ENCODE measurements at places on chromosomes 1 and 21.

GRCh38 chr1:7250176-7250575, 464.9 kb downstream of the CAMTA1 start:
- DNase-seq, result no peak

DNA sequence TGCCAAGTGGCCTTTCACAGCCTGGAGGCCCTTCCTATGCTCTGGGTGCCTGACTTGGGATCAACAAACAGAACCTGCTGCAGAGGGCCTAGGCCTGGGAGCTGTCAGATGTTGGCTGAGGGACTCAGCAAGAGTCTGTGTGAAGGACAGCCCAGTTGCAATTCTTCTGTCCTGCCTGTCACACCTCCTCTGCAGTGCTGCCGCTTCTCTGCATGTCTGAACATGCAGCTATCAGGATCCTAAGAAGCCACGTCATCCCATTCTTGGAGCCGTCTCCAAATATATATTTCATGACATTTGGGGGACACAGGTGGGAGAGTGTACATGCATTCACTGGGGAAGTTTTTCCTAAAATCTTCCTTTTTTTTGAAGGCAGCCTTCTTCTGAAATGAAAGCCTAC, 8.6 kb downstream of the FCAMR start:
- DNase-seq, result no peak

GRCh38 chr1:100347009-100347966, 5.0 kb upstream of the CDC14A start:
- no peak for DNase-seq

DNA sequence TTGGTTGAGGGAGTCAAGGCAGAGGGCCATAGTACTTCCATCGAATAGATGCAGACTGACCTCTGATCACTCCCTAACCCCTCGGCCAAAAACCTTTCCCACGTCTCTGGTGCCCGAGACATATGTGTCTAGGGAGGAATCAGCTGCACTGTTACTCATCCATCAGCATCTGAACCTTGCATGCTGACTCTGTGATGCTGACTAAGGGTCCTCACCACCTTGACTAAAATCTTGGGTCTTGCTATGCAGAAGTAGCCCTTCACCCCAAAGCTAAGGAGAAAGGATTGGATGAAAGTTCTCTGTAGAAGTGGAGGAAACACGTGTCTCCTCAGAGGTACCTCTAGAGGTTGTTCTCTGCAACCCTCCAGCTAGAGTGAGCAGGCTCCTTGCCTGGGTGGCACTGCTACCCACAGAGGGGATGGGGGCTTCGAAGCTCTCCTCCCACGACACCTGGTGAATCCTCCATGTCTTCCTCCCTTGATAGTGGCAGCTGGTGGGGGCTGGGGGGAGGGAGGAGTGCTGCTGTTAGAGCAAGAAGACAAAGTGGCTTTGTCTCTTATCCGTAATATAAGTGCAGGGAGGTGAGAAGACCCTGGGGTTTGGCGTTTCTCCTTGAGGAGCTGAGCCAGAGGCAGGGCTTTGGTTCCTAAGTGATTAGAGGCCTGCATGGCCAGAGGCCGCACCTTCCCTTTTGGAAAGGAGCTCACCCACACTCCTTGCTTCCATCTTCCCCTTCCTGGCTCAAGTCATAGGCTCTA, 45.1 kb downstream of the ATP2B4 start:
- DNase-seq, result no peak

GRCh38 chr1:208562151-208562960, 318.2 kb upstream of the PLXNA2 start:
- DNase-seq, result no peak

- no peak for DNase-seq
Observed at GRCh38 chr21:36700971-36701755, 2.2 kb downstream of the SIM2 start.

GRCh38 chr1:83813576-83813975, 185.4 kb downstream of the TTLL7 start:
- no peak for DNase-seq

- no peak for DNase-seq
Observed at GRCh38 chr1:58157256-58157655, 389.3 kb downstream of the OMA1 start.

- DNase-seq, result no peak
Observed at GRCh38 chr1:109199710-109200109, 14.0 kb upstream of the SARS1 start.

GRCh38 chr1:145884675-145885074, 991 bp downstream of the ANKRD35 start:
- DNase-seq, result no peak

DNA sequence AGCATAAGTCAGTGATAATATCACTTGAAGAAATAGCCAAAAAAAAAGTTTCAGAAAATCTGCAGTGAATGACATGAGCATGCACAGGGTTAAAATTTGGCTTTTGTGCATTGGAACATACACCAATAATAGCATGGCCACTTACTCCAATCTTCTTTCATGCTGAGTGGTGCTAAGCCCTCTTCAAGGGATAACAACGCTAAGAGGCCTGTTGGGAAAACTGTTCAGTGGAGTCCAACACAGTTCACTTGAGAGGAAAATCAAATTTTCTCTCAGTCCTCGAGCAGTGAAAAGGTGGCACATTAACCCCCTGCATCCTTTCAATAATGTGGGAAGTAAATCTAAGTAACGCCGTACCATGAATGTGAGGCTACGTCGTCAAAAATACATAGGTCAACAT, 264.7 kb downstream of the SPATA17 start:
- no peak for DNase-seq

DNA sequence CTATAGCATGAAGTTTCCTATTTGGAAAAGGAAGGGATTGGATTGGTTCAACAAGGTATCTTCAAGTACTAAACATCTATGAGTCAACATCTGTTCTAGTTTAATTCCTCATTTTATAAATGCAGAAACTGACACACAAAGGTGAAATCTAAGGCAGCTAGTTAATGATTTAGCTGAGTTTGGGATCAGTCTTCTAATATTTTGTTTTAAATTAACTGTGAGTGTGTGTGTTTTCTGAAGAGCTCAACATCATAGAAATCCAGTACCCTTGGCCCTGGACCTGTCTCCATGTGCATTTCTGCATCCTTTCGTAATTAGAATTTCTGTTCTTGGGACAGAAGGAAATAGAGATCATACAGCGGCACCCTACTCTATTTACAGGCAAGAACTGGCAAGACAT, 105.9 kb downstream of the RGS2 start:
- no peak for DNase-seq

DNA sequence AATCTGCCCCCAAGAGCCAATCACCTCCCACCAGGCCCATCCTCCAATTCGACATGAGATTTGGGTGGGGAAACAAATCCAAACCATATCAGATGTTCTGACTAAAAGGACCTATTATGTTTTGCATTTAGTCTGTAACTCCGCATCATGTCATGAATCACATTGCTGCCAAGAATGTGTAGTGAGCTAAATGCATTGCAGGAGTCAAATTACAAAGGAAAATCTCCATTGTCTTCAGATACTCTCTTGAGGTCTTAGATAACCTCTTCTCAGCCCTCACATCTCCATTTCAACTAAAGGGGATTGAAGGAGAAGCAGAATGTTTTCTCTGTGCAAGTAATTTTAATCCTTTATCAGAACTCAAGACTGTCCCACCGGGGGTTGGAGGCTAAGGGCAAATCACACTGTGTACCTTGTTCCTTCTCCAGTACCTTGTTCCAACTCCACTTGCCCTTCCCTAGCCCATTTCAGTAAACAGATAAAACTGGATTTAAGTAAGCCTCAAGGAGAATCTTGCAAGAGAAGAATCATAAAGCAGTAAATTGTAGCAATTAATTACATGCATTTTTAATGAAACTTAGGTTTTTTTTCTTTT, 34.1 kb downstream of the EXTL2 start:
- no peak for DNase-seq

DNA sequence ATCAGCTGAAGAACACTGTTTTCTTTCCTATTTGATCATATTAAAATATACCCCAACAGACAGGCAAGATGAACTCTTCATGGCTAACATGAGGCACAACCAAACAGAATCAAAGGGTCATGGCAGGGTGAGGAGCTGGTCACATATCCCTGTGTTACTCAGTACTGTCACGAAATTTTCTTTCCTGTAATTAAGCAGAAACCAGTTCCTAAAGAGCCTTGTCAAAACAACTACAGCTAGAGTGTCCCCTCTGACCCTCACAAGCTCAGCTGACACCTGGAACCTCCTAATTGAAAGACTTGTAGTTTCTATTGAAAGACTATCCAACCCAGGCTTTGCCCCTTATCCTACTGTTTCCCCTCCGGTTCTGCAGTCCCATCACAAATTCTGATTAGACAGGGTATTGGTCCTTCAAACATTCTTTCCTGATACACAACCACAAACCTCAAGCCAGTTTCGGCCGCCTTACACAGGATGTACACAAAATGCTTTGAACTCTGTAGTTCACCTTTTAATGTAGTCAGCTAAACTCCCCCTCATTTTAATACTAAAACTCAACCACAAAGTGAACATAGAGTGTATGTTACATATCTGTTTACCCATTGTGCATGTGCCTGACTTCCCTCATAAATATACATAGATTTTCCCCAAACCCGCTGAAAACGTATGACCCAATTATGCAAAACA, 651.9 kb downstream of the MRPL39 start:
- no peak for DNase-seq

DNA sequence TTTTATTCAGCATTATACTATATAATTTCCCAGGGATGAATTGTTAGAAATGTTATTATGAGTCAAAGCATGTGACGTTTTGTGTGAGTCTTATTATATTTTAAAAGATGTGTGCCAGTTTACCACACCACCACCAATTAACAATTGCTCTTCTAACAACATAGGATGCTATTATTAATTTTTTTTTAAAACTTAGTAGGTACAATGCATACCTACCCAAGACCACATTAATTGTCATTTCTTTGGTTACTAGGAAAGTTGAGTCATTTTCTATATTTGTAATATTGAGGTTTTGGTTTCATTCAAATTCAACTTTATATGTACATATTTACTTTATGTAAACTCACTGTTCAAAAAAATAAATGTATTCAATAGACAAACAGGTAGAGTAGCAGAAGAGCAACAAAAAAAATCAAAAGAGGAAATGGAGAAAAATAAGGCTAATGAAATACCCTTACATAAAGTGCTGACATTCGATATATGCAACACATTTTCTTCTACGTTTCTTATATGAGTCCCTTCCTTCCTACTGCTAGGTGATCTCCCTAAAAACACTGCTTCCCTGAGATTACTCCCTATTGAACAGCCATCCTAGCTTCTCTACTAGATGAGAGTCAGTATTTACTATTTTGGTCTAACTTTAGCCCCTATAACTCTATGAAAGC, 9.6 kb downstream of the GCLM start:
- no peak for DNase-seq

DNA sequence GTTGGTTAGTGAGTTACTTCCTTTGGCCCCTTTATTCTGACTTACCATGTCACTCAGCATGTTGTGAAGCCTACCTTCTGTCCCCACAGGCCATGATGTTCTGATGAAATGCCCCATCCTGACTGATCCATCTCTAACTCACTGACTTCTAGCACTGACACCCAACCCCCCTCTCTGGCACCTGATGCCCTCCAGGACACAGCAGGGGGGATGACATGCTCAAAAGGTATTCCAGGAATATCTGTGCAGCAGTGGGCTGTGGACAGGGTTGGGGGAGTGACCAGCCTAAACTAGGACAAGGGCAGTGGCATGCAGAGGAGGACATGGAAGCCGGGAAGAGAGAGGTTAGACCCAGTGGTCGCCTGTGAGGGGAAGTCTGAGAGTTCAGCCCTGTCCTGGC, 25.5 kb downstream of the SYT2 start:
- no peak for DNase-seq

GRCh38 chr1:230284891-230285290, 141.2 kb downstream of the PGBD5 start:
- DNase-seq, result no peak

DNA sequence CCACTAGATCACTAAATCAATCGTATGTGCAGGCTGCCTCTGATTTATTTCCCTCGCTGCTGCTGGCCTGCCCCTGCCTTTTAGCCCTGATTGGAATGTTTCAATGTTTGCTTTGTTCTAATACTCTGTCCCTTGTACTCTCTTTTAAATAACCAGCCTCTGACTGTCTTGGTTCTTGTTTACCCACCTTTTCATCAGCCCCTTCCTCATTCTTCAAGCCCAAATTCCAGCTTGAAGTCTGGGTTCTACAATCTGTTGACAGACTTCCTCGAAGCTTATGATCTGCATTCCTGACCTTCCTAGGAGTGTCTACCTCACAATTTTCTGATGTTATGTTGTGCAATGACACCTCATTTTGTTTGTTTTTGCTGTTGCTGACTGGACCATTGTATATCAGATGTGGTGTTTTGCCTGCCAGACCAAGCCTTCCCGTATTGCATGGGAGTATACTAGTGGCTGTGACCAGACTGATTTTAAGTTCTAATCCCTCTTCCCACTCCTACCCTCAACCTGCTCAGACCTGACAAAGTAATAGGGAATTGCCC, 46.6 kb upstream of the APOBEC4 start:
- DNase-seq, result no peak

DNA sequence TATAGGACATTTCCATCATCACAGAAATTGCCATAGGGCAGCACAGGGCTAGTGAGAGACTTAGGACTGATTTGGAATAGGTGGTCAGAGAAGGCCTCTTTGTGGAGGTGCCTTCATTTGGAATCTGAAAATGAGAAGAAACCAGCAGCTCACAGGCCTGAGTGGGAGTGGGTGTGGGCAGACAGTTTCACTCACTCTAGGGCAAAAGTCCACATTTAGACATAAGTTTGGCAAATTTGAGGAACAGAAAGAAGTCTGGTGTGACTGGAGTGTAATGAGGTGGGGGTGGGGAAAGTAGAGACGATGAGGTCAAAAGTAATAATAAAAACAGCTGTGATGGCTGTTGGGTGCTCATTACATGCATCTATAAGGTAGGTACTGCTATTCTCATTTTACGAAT, 22.4 kb upstream of the BCAR3 start:
- no peak for DNase-seq

DNA sequence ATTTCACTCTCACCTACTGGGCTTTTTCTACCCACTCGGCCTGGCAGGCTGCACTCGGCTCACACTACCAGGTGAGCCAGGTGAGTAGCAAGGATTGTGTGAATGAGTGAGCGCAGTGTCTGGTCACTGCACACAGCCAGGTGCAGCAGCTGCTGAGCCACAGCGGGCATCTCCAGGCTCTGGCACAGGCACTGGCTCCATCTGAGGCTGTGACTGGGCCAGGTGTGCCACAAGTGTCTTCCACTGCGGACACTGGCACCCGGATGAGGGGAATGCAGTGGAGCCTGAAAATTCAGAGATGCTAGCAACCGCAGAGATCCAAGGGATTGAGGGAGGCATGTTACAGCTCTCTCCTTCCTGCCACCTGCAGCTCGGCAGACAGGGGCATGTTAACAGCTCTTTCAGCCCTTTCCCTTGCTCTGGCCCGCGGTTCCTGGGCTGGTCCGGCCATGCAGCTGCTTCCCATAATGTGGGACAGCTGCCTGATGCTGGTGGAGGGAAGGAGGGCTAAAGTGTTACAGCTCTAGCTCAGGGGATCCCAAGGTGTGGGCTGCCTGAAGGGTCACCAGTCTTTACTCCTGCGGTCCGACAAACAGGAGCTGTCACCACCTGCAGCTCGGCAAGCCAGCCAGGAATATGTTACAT, 1038.3 kb downstream of the AMY1C start:
- no peak for DNase-seq
